ENCODE measurements at places on chromosomes 3 and 15.

- no peak for DNase-seq
Observed at GRCh38 chr3:70829092-70829491, 516.7 kb upstream of the MDFIC2 start.

GRCh38 chr3:181432992-181433391 is 278.7 kb upstream of the SOX2 start:
- no peak for DNase-seq

- DNase-seq = no peak
Observed at GRCh38 chr15:95498961-95499360, 831.5 kb upstream of the NR2F2 start.

DNA sequence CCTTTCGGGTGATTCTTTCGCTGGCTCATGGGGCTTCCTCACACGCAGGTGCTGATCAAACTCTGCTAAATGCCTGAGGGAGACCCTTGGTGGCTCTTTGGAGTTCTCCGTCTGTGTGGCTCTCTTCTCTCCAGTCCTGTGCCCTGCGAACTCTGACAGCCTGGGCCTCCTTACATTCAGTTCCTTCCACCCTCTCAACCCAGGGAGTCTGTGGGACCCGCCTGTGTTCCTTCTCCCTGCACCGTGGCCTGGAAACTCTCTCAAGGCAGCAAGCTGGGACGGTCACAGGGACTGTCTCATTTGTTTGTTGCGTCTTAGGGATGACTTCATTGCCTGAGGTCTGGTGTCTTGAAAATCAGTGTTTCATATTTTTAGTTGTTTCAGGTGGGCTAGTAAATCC is 37.0 kb upstream of the CORO2B start:
- no peak for DNase-seq

DNA sequence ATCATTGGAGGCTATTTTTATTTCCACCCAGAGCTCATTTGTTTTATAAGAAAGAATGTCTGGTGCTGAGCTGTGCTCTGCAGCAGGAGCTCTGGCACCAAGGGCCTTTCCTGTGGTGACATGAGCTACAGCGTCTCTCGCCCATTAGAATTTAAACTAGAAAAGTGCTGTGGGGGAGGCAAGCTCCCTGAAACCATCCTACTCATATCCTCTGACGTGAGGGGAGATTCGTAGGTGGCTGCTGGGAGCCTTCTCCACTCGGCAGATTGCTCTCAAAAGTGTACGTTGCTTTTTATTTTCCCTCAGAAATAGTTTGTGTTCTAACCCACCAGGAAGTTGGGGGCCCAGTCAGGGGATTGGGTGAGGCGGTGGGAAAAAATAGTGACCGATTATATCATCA is 76.3 kb upstream of the ARHGEF3 start:
- no peak for DNase-seq

DNA sequence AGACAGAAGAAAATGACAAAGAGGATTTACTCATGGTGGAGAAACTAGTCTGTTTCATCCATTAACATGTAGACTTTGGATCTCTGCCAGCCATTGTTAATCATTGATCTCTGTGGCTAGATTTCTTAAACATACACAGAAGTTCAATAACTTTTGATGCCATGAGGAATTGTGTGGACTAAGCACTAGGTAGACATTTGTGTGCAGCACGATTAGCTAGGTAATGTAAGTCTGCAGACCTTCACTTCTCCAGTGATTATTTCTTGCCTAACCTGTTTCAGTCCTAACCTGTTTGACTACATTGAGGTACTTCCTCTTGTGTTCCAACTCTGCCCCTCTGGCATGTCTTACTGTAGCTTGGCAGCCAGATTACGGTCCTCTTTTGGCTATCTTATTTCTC is 928.5 kb upstream of the ROBO1 start:
- no peak for DNase-seq

- no peak for DNase-seq
Observed at GRCh38 chr3:178206521-178206920, 329.7 kb upstream of the KCNMB2 start.

- DNase-seq = no peak
Observed at GRCh38 chr15:29305556-29305955, 35.9 kb upstream of the NSMCE3 start.

GRCh38 chr3:142027300-142027699 is 122.0 kb downstream of the TFDP2 start:
- no peak for DNase-seq

DNA sequence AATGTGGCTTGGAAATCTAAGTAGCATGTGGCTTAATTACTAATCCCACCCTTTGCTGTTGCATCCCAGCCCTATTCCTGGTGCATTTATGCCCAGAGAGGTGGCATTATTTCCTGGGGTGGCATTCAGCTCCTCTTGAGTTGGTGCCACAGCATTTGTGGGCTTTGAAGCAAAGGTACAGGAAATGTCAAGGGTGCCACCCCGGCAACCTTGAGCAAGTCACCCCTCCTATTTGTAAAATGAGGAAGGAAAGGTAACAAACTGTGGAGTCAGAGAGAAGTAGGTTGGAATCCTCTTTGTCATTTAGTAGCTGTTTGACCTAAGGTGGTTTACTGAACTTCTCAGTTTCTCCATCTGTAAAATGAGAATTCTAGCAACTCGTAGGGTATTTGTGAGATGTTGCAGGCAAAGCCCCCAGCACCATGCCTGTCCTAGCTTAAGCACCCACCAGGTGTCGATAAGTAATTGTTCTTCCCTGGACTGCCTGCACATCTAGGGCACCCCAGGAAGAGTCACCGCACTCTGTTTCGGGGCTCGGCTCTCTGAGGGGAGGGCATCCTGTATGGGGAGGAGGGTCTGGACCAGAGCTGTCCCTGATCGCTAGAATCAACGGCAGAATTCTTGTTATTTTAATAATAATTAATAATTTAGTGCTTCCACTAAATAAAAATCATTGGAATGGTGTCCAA is 17.1 kb downstream of the ISG20 start:
- DNase-seq = no peak

GRCh38 chr15:90037961-90038631 is 37.0 kb downstream of the ZNF710 start:
- DNase-seq = no peak

- no peak for DNase-seq
Observed at GRCh38 chr3:128559486-128560225, 66.7 kb upstream of the GATA2 start.

GRCh38 chr15:82921939-82922338 is 30.6 kb downstream of the HOMER2 start:
- DNase-seq = no peak

DNA sequence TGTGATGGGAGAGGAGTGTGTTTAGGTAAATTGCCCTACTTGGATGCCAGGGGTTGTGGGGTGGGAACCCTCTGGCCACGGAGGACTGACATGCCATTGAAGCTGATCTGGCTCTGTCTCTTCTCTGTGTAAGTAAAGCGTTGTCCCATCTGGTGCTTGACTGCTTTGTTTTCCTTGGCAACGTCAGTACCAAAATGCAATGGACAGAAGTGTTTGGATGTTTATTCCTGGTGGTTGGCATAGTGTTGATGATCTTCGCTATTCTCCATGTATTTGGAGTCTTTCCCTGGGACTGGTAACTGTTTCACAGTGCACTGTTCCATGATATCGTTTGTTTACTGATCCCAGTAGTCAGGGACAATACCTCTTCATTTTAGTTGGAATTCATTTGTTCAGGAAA is 130.5 kb upstream of the MCTP2 start:
- no peak for DNase-seq

DNA sequence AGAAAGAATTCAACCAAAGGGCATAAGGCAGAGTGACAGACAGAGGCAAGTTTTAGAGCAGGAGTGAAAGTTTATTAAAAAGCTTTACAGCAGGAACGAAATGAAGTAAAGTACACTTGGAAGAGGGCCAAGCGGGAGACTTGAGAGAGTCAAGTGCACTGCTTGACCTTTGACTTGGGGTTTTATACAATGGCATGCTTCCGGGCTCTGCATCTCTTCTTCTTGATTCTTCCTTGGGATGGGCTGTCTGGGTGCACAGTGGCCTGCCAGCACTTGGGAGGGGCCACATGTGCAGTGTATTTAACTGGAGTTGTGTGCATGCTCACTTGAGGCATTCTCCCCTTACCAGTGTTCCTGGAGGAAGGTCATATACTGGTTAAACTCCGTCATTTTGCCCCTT is 30.4 kb upstream of the KLHL25 start:
- no peak for DNase-seq

DNA sequence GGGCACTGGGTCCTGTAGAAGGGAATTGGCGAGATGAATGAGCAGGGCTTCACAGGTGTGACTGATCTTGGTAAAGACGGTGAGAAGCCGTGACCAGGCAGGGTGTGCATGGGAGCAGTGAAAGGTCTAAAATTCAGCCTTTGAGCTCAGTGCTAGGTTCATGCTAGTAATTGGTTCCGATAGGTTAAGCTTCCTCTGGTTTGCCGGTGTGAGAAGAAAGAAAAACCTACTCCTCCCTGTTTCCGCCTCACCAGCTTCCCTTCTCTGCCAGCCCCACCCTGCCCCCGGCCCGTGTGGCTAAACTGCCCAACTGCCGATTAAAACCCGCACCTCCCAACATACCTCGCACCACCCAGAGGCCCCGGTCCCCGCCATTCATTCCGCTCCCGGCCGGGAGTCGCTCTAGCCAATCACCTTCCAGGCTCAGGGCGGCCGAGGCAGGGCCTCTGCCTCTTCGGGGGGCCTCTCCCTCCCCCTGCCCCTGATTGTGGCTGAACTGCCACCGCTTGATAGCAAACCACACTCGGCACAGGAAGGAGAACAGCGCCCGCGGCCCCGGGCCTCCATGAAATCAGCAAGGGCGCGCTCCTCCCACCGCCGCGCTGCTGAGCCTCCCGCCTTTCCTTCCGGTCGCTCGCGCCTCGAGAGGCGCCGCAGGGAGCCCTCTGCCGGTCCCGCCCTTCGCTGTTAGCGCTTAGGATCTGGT is 7.3 kb upstream of the NRROS start:
- peak; percentile 98 for DNase-seq

- DNase-seq = no peak
Observed at GRCh38 chr3:175107231-175107630, 248.1 kb downstream of the NAALADL2 start.

- DNase-seq = no peak
Observed at GRCh38 chr3:138200424-138200823, 13.3 kb downstream of the ARMC8 start.

DNA sequence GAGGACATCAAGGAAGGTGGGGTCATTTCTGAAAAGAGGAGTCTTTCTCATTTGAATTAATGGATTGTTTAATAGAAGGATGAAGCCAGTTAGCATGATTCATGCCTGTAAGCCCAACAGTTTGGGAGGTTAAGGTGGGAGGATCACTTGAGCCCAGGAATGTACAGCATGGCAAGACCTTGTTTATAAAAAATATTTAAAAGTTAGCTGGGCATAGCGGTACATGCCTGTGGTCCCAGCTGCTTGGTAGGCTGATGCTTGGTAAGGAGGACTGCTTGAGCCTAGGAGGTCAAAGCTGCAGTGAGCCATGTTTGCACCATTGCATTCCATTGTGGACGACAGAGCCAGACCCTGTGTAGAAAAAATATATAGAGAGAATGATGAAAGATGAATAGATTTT is 165.5 kb downstream of the ALCAM start:
- no peak for DNase-seq
